ENCODE measurements at places on chromosomes 6 and 20. TPM values are rescaled to one million over a fixed set of nuclear protein-coding genes. Genes with fewer than 3 reads are reported as not detected.

DNA sequence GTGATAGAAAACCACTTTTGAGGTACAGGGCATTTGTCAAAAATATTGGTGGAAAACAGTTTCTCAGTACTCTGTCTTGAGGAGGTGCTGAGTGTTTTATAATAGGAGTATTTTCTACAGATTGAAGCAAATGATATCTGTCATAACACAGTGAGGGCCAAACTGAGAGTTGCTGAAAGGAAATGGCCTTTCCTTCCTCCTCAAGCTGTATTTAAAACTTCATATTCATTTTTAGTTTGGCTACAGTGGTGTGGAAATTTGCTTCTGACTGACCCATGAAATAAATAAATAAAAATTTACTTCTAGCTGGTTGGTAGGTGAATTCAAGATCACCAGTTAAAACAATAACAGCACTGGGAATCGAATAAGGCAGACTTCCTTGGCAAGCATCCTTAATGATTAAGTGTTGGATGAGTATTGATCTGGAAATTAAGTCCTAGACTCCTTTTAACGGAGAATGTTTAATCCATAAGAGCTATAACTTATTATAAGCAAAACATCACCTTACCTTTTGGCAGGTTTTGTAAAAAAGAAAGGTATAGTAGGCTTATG lies 828.6 kb upstream of the CITED2 start:
- no peak for DNase-seq

- no peak for DNase-seq
Observed at GRCh38 chr20:61621035-61621730, 369.1 kb downstream of the CDH4 start.

- no peak for DNase-seq
Observed at GRCh38 chr6:169849396-169849795, 98.0 kb downstream of the ERMARD start.

GRCh38 chr6:19153270-19153980 lies 683.7 kb upstream of the ID4 start:
- no peak for DNase-seq

DNA sequence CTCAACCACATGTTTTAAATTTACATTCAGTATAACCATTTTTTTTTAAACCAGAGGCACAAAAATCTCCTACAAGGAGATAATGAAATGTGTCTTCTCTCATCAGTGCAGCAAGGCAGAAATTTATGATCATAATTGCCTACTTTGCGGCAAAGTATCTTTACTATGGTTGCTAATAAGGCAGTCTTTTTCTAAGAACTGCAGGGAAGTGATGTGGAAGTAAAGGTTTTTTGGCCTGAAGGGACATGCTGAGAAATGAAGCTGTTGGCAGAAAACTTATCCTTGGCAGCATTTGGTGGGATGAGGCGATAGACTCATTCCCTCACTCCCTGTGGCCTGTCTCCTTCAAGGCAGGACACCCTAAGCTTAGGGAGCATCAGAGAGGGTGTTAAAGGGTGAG lies 48.7 kb downstream of the SCGN start:
- no peak for DNase-seq

DNA sequence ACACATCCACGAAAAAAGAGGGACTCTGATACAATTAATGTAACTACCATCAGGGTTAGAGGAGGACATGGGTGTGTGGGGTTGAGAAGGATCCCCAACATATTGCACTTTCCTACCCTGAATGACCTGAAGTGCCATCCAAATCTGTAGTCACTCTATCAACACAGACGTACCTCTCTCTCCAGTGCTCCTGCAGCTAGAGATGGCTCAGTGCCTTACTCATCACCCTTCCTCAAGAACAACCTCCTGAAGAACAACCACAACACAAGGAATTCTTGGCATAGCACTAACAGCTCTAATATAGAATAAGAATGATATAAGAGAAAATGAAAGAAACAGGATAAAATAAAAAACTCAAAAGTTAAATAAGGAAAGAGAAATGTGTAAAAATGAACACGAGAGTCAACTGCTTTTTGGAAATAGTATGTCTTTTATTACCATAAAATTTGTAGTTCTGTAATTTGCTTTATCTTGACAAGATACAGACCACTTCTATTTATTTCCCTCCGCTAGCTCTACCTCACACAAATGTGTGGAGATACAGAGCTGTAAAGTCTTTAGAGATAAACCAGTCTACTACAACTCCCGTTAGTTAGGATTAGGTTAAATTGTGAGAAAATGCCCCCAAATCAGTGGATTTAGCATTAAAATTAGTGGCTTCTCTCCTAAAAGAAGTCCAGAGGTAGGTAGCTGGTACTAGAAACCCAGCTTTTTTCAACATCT lies 63.9 kb downstream of the REV3L start:
- no peak for DNase-seq

DNA sequence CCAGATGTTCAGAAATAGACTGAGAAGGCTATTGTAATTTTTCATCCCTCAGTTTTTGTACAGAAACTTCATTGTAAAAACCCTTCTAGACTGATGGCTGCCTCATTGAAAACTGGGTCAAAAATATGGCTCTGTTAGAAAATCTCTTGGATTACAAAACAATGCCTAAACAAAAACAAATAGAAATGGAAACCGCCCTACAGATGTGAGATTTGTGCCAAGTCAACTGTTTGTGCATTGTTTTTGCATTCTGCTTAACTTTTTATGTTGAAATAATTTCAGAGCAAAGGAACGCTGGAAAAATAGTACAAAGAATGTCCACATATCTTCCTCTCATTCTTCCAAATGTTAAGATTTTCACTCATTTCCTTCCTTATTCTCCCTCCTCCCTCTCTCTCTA lies 425.1 kb downstream of the FOXA2 start:
- DNase-seq: no peak

DNA sequence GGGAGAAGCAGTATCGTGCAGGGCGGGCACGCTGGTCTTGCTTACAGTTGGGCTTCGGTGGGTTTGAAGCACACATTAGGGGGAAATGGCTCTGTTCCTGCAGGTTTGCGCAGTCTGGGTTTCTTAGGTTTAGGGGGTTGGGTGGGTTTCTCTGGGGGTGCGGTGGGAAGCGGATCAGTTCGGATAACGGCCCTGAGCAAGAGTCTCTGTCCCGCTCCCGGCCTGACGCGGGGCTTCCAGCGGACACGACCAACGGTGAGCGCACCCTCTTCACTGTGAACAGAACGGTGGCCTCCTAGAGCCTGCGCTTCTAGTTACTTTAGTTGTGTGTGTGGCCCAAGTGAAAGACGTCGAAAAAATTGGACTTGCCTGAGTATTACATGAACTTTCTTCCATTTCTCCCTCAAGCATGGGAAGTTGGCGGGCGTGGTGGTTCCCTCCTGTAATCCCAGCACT lies 635 bp upstream of the ELOVL2 start:
- no peak for DNase-seq

GRCh38 chr6:111201244-111201554 lies 113.9 kb downstream of the SLC16A10 start:
- DNase-seq: no peak

- no peak for DNase-seq
Observed at GRCh38 chr6:108711826-108712225, 136.4 kb upstream of the ARMC2 start.

DNA sequence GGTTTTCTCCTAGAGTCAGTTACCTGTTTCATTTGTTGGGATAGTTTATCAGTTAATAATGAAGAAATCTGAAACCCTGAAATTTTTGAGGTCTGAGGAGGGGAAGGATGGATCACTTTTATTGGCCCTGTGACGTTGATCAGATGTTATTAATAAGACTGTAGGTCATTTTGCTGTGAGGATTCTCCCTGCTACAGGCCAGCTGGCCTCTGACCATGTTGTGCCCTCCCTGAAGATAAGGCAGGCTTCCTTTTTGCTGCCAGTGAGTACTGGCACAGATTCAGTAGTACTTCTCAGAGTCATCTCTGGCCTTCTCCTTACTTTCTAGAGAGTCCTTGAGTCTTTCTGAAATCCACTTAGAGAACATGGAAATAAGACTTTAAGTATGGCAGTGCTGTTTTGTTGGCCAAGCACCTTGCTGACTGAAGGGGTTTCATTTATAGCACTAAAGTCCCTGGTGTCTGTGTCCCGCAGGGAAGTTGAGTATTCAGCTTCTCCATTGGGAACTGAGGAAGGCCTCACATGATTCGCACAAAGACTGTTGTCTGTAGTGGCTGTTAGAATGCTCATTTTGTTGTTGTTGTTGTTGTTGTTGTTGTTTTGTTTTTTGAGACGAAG lies 202.6 kb downstream of the DTNBP1 start:
- DNase-seq: no peak

GRCh38 chr6:4638641-4639040 lies 137.6 kb upstream of the CDYL start:
- DNase-seq: no peak

DNA sequence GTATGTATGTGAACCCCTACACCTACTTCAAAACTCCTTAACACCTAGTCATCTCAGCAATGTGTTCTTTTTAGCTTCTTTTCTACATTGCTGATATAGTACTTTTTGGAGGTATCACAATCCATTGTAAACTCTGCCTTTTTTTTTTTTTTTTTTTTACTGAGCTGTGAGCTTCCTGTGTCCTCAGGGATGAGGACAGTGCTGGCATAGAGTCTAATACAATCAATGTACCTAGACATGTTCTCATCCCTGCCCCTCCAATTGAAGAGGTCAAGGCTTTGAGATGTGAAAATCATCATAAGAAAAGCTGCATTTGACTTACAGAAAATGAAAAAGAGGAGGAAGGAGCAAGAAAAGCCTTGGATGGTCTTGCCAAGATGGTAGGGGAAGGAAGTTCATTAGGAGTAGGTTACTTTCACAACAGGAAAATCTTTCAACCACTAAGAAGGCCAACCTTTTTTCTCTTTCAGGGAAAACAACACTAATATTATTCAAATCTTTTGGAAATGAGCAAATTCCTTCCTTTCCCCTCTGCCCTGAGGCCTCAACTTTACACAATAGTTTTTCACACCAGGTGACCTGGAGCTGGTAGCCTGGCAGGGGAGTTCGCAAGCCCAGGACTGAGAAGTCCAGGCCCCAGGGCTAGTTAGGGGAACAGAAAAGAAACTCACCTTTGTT lies 2.8 kb upstream of the JARID2 start:
- DNase-seq: no peak

Gene SLC35B3
- polyA plus RNA-seq: 10.9 TPM

Gene GMPR
- polyA plus RNA-seq: 0.37 TPM
